Caudate nucleus (tissue), 63 donors: ENCODE measurements at places on chromosomes 2 and 18.

GRCh38 chr2:224392545-224392944, 9.4 kb downstream of the FAM124B start:
- no peak for DNase-seq

DNA sequence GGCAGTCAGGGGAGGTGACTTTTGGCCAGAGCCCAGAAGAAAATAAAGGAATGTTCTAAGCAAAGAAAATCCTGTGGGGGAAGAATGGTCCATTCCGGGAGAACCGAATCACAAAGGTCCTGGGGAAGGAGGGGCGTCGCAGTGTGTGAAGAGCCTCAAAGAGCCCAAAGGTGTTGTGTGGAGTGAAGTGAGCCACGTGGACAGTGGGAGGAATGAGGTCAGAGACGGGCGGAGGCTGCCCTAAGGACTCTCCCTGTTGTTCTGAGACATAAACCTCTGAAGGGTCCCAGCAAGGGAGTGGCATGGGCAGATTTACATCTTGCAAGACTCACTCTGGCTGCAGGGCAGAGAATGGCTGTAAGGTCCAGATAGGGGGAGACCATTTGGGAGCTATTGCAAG, 91.3 kb upstream of the SEC11C start:
- no peak for DNase-seq

DNA sequence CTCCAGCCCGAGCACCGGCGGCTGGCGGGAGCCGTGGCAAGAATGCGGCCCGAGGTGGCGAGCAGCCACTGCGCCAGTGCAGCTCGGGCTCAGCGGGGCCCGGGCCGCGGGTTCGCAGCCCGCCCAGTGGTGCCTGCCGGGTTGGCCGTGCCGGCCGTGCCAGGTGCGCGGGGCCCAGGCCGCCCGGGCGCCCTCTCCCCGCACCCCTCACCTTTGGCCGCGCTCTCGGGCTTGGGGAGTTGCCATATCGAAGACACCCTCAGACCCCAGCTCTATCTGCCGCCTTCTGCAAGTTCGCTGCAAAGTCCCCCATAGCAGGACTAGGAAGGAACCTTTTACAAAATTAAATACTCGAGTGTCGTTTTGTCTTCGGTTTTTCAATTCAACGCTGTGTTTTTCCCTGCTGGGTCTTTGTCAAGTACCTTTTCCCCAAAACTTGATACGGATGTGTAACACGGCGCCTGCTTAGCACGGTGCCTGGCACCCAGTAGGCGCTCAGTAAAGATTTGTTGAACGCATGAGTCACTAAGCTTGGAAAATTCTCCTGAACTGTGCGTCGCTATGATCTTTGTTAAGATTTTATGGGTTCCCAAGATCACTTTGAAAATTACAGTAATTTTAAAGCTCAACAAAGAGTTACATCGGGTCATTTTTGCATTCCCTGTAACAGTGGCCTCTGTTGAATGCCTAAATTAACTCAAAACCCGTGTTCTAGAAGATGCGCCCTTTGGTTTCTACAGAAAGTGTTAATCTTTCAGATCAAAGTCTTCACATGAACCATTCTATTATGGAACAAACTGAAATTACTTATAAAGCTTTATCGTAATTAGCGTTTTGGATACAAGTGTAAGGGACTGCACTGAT, 750 bp downstream of the STRADB start:
- no peak for DNase-seq

DNA sequence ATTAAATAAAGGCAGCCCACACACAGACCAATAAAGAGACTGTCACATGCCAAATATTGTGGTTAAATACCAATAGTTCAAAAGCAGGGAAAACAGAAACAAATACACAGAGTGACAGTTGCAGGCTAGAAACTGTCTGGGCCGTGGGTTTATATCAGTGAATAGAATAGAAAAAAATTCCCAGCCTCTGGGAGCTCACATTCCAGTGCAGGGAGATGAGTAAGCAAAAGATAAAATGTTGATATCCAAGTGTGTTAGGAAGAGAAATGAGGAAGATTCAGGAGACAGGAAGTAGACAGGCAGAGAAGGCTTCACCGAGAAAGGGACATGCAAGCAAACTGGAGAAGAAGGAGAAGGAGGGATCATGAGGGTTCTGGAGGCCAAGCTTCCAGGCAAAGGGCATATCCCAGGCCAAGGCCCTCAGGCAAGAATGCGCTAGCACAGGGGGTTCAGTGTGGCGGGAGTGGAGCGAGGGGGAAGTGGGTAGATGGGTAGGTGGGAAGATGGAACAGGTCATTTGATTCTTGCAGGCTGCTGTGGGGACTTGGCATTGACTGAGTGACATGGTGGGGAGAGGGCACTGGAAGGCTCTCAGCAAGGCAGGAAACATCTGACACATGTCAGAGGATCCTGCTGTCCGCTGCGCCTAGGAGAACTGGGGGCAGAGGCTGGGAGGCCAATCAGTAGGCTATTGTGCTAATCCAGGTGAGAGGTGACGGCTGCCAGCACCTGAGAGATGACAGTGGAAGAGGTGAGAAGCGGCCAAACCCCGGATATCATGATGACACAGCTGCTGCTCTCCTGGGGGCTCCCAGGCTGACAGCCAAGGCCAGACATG, 89.2 kb downstream of the ZBTB7C start:
- DNase-seq = no peak

DNA sequence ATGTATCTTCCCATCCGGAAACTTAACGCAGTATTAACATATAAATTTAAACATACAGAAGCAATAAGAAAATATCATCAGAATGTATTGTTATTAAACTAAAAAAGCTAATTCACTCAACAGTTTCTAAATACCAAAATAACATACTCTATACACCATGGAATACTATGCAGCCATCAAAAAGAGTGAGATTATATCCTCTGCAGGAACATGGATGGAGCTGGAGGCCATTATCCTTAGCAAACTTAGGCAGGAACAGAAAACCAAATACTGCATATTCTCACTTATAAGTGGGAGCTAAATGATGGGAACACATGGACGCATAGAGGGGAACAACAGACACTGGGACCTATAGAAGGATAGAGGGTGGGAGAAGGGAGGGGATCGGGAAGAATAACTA, 127.1 kb downstream of the CD226 start:
- DNase-seq = no peak

DNA sequence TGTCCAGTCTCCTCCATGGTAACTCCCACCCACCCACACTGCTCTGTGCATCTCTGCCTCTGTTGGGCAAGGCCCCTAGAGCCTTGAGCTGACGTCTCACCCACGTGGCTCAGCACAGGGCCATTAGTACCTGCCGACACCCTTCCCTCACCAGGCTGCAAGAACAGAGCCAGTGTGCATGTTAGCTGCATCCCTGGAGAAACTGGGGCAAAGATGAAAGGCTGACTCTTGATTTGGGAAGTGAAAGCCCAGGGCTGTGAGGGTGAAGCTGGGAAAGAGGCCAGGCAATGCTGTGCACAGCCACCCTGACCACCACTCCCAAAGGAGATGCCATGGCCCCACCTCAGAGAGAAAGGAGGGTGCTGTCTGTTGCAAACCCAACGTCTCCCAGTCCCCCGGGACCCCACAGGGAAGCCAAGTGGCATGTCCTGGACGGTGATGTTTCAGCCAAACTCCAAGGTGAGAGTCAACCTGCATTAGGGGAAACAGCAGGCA, 20.0 kb upstream of the HPCAL1 start:
- DNase-seq = no peak

DNA sequence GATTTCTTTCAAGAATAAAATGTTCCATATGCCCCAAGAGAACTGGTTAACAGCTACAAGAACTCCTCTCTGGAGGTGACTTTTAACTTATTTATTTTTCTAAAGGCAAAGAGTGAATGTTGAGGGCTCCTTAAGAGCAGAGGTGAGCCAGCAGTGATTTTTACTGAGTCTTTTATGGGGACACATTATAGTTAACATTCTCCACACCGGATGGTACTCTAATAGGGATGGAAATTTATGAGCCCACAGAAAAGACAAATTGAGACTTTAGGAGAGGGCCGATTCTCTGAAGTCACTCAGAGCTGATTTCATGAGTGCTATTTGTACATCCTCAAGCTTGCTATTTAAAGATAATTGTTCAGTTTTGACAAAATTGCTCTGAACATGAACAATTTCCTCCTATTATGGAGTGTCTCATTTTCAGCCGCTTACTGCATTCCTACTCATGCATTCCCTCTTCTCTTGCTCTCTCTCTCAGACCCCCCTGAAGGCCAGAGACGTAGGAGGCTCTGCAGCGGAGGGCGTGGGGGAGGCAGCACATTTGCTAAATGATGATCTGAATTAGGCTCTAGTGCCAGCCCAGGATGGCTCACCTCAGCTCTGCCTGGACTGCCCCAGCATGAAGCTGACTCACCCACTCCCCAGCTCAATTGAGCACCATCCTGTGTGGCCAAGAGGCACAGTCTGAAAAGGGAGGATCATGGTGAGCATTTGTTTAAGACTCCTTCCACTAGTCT, 5.9 kb upstream of the RPL37A start:
- peak; percentile 33 for DNase-seq

DNA sequence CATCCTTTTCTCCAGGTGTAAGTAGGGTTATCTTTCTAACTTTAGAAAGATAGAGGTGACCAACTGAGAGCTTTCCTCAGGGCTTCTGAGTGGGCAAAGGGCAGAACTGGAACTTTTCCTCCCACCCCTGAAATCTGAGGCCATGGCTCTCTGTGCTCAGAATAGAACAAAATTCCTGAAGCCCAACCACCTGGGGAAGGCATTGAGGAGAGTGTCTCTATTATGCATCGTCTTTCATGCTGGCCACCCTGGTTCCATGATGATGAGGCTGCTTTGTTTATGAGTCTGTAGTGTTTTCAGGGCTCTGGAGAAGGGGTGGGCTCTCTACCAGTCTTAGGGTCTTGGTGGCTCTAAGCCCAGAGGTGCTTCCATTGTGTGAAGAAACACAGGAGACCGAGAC, 30.7 kb upstream of the IL1R1 start:
- DNase-seq = no peak

DNA sequence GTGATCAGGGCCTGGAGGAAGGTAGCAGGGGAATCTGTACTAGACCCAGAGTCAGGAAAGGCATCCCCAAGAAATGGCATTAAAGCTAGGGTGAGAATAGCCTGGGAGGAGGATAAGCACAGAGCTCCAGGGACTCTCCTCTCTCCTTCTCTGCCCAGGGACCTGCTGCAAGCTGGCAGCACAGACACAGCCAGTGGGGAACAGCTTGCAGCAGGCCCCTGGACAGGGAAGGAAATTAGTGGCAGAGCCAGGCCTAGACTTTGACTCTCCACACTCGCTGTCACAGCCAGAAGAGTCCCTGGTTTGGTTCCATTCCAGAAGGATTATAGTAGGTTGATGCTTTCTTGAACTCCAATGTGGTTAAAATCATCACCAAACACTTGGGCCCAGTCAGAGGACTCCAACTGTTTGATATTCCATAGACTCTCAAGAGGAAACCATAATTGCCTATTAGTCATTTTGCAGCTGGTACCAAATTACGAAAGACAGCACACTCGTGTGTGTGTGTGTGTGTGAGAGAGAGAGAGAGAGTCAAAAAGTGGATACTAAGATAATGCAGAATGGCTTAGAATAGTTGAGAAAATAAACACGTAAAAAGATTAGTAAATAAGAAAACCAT, 95.5 kb upstream of the ATP8B1 start:
- no peak for DNase-seq

GRCh38 chr18:40004246-40004645, 1950.8 kb upstream of the PIK3C3 start:
- DNase-seq = no peak
